Left renal pelvis (tissue), 4 donors: ENCODE measurements at places on chromosomes 16 and 17. TPM values are rescaled to one million over a fixed set of nuclear protein-coding genes. Genes with fewer than 3 reads are reported as not detected.

The SLC16A6 gene
- 0.66 TPM for polyA plus RNA-seq

The GINS2 gene
- 16.2 TPM for polyA plus RNA-seq

The AGRP gene
- 0.34 TPM for polyA plus RNA-seq

The KRTAP4-5 gene
- not detected for polyA plus RNA-seq

- peak; percentile 91 for DNase-seq
These were observed at the start of the genes GGA3 and MRPS7 for GRCh38 chr17:75261336-75262111. TSS of gene GGA3 (minus strand) at chr17:75261606. CDS start at chr17:75261587, 19 bp downstream. TSS of gene MRPS7 (plus strand) at chr17:75261879. CDS start at chr17:75261901, 22 bp downstream.

DNA sequence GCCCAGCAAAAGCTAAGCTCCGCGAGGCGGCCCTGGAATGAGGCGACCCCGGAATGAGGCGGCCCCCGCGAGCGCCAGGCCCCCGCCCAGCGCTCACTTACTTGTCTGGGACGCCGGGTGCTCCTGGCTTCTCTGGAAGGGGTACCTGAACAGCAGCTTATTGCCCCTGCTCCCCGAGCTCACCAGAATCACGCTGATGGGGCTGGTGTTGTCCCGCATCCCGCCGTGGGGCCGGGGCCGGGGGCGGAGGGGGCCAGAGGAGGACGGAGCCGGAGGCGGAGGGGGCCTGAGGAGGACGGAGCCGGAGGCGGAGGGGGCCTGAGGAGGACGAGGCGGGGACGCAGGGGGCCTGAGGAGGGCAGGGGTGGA lies 440 bp downstream of the NPRL3 start:
- DNase-seq: no peak

GRCh38 chr17:35087731-35088355 lies 24.3 kb upstream of the RFFL start:
- peak; percentile 14 for DNase-seq

- DNase-seq: no peak
These were observed 14.0 kb downstream of the NUPR1 start for GRCh38 chr16:28524681-28525171.

- no peak for DNase-seq
These were observed 4.5 kb downstream of the NTHL1 start for GRCh38 chr16:2042986-2043666.

DNA sequence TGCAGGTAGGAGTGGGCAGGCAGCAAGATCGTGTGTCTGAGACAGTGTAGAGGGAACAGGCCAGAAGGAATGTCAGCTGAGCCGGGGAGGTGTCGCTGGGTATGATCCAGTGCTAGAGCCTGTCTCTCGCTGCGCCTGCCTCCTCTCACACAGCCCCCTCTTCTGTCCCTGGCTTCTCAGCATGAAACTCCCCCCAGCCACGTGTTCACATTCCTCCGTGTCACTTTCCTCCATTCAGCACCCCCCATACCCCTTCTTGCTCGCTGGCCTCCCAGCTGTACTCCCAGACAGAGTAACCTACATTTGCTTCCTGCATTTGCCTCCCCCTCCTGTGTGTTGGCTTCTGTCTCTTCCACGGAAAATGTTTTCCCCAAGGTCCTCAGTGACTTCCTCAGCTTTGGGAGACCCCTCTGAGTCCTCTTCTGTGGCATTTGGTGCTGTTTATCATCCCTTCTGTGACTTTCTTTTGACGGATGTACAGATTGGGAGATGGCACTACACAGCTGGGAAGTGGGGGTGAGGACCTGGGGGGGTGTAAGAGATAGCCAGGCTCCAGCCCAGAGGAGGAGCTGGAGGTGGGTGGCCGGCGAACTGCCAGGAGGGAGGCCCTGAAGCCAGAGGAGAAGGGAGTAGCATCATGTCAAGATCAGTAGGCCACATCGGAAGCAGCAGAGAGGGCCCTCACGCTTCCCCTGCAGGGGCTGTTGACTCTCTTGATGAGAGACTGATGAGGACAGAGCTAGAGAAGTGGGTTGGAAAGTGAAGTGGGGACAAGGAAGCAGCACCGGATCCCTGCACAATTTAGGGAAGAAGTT lies 19.2 kb downstream of the SGF29 start:
- DNase-seq: no peak

DNA sequence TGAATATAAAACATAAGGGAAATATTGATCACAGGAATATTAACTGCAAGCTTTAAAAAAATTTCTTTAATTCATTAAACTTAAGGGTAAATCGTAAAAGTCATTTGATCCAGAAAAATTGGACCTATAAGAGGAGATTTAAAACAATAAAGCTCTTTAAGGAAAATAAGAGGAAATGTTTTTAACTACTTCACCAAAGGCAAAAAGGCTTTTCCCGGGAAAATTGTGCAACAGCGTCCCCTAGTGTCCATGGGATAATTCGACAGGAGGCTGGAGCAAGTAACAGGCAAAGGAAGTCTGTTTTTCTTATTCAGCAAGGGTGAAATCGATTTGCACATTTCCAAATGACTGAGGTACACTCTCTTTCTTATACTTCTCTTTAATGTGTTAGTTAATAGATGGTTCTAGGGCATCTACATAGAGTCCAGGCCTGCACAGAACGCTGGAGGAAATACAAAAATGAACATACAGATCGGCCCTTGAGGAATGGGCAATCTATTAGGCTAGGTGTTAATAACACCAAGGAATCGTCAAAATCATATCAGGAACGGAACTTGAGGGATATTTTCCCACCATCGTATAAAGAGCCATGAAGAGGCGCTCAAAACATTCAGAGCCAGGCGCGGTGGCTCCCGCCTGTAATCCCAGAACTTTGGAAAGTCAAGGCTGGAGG lies 61.4 kb downstream of the ZNF18 start:
- peak; percentile 36 for DNase-seq

DNA sequence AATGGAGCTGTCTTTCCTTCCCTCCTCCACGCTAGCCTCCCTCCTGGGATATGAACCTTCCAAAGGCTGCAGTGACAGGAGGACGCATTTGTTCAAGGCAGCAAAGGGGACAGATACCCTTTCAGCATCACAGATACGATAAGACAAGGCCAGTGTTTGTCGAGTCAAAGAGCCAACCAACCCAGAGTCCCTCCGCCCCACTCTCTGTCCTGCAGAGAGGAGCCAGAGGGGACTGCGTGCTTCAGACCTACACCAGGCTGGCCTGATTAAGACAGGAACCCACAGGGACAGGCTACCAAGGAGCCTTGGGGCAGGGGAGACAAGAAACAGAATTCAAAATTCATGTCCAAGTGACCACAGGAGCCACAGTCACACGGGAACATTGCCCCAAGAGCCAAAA lies 72.6 kb upstream of the CDH5 start:
- no peak for DNase-seq

GRCh38 chr17:58329035-58329809 lies 627 bp upstream of the TSPOAP1 start:
- DNase-seq: no peak

DNA sequence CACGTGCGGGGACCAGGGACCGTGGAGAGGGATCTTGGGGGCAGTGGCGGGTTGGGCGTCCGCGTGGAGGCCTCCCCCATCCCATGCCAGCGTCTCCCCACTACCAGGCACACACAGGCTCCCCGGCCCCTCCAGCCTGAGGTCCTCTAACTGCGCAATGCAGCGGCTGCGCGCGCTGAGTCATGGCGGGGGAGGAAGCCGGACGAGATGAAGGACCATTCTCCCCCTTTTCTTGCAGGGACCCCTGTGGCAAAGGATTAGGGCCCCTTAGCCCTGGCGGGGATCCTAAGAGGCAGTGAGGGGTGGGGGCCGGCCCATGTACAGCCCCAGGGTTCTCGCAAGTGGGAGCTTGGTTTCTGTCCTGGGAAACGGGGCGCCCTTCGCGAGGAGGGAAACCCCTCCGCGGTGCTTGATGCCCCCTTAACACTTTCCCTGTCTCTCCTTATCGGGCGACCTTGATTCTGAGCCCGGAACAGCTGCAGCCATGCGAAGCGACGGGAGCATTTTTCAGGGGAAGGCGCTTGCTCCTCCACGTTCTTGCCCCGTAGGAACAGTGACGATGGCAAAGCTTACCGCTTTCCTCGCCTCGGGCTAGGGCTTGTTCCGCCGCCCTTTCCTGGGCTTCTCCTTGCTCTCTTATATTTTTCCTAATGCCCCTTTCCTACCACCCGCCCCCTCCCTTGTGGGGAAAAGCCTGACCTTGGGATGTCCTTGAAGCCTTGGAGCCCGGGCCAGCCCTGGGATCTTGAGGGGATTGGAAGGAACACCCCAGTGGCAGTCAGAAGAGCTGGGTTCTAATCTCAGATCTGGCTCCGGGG lies 592 bp downstream of the ALDOA start:
- no peak for DNase-seq

DNA sequence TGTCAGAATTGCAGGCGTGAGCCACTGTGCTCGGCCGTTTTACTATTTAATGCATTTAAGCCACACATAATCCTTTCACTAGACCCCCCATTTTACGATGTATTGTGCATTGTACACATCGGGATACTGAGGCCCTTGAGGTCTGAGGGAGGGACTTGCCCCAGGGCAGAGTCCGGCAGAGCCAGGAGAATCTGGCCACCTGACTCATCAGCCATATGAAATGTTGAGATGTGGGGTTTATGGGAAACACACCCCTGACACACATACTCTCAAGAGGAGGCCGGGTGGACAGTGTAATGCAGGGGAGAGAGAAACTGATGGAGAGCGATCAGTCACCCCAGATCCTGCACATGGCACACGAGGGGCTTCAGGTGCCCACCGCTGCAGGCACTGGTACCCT lies 196.6 kb downstream of the ZNF423 start:
- no peak for DNase-seq

DNA sequence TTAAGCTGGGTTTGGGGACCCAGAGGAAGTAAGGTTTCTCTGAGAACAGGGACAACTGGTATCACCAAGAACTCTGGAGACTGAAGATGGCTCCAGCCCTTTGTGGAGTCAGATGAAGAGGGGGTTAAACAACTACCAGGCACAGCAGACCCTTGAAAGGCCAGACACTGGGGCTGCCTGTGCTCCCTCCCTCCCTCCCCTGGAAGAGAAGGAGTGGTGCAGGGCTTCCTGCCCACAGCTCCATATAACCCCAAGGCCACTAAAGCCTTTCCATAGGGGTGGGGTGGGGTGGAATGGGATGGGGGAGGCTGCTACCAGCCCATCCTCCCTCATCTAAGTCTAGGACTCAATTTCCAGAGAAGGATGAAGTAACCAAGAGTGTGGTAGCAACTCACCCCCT lies 66.7 kb downstream of the CCDC182 start:
- no peak for DNase-seq

- DNase-seq: no peak
These were observed 134.7 kb downstream of the ZNF778 start for GRCh38 chr16:89352091-89352681.

GRCh38 chr17:41919165-41919817 lies 540 bp upstream of the ACLY start:
- DNase-seq: no peak

DNA sequence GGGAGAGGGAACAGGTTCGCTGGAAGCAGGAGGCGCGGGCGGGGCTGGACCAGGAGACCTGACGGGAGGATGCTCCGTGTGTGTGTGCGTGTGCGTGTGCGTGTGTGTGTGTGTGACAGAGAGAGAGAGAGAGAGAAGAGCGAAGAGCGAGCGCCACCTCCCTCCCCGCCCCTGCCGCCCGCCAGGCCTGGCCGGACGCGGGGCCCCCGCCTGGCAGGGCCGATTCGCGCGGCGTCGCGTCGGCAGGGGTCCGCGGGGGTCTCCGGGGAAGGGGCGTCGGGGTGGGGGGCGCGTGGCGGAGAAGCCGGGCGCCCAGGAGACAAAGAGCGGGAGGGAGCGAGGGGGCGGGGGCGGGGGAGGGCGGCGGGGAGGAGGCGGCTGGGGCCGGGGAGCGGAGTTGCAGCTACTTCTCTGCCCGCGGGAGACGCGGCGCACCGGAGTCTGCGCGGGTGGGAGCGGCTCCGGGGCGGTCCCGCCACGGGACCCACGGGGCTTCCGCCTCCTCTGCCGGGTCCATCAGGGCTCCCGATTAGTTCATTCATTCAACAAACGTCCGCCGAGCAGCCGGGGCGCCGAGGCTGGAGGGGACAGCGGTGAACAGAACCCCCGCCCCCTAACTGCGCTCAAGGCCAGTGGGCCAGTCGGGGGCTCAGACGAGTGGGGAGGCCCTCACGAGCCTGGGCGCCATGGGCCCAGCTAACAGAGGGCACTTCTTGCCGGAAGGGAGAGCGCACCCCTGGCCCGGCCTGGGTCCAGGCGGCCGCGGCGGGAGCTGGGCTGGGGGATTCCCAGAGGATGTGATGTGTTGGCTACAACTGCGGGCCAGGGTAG lies at the start of gene SAMD14:
Gene SAMD14, minus strand, starts transcription at position 433 of the 831 bp plus-strand sequence. CDS start 5,201 bp downstream, outside the sequence.
- no peak for DNase-seq

DNA sequence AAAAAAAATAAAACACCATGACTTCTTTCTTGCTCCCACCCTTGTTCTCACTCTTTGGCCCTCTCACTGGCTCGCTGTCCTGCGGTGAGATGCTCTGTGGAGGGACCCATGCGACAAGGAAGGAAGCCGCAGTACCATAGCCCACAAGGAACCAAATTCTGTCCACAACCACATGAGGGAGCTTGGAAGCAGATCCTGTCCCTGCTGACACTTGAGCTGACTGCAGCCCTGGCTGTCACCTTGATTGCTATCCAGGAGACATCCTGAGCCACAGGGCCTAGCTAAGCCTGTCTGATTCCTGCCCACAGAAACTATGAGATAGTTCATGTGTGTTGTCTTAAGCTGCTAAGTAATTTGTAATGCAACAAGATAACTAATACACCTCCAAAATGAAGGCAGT lies 4.8 kb upstream of the MT2A start:
- DNase-seq: no peak

DNA sequence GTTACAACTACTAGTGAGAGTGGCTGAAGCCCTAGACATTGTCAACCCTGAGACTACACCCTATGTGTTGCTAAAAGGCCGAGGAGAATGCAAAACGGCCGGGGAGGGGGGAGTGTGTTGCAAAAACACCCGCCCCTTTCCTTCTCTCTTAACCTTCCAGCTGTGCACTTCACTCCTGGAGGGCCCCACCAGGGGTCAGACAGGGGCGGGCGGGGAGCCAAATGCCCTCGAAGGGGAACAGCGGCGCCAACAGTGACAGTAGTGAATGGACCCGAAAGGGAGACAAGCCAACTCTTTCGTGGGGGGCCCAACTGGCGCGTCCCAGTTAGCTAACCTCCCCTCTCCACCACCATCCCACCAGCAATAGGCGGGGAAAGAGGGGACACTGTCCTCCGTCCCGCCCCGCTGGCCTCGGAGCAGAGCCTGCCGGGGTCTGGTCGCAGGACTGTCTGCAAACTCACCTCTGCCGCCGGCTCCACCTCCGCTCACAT lies 352 bp downstream of the MARF1 start:
- no peak for DNase-seq

DNA sequence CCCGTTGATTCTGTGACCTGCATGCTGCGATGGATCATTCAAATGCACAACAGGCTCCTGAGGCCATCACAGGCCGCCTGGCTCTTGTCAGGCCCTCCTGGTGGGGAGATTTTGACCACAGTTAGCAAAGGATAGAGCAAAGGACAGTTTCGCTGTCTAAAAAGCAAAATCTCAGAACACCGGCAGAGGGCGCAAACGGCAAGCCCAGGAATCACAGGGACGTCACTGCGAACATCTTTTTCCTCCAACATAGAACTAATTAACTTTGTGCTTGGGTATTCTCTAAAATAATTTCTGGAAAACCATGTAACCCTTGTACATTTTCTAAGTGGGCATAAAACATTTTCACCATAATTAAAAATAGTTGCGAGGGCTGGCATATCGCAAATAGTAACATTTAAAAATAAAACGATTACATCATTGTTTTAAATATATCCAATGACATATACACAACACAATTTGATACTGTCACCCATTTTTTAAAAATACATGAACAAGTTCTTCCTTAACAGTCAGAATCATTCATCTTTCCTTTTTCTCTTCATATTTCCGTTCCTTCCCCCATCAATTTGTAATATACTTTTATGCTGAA lies 19.7 kb upstream of the SLC47A1 start:
- no peak for DNase-seq

GRCh38 chr17:944266-944826 lies 35.2 kb downstream of the NXN start:
- no peak for DNase-seq
